ENCODE measurements at places on chromosomes 1 and 21.

GRCh38 chr21:34796518-34797200, 127.9 kb downstream of the CLIC6 start:
- DNase-seq: no peak

DNA sequence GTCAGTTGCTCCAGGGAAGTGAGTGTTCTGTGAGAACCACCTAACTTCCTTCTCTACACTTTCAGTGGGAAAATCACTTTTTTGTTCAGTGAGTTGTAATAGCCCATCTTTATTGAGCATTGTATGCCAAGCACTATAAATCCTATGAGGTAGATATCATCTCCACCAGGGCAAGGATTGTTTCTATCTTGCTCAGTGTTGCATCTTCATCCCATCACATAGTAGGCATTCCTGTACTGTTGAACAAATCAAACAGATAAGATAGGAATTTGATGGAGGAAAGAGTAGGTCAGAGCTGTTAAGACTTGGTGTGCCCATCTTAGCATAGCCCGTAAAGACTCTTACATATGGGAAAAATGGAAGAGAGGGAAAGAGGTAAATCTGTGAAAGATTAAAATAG, 2.9 kb upstream of the PIGV start:
- DNase-seq: no peak

DNA sequence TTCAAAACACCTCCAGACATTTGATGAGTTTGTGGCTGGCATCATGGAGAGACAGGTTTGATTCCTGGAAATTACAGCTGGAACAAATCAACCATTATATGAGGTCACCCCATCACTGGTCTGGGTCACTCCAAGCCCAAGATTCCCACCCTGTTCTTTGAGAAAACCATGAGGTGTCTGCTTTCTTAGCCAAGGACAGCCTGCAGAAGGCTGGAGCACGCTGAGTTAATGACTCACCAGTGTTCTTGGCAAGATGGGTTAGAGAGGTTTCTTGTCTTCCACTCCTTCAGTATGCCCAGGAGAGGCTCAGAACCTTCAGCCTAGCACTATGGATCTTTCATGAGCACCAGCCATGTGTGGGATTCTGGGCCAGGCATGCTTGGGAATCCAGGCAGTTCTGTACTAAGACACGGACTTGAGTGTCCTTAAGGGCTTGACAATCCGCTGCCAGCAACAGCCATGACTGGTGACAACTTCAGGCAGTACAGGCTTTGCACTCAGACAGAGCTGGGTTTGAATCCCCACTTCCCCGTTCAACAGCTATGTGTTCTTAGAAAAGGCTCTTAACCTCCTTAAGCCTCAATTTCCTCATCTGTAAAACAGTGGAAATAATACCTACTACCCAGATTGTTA, 43.9 kb downstream of the GRHL3 start:
- no peak for DNase-seq

- no peak for DNase-seq
These were observed 25.7 kb downstream of the SDC3 start for GRCh38 chr1:30882678-30883388.

- no peak for DNase-seq
These were observed 29.1 kb downstream of the LAMC2 start for GRCh38 chr1:183215076-183215720.

GRCh38 chr1:116678732-116679090, 11.2 kb upstream of the IGSF3 start:
- no peak for DNase-seq

GRCh38 chr1:8315573-8316475, 2.1 kb upstream of the SLC45A1 start:
- DNase-seq: no peak

DNA sequence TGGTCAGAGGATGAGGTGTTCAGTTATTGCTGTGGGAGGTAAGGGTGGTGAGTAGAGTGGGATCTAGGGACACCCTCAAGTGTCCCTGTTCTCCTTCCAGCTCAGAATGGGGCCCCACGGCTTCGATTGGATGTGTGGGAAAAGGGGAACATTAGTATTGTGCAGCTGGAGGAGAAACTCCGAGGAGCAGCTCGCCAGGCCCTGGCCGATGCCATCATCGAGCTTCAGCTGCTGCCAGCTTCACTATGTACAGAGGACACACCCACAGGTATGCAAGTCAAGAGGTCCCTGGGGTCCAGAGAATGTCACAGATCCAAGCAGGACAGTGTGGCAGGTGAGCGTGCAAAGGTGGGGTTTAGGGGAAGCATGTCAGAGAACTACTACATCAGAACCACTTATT, 13.9 kb downstream of the HYI start:
- no peak for DNase-seq

Data from activated CD4-positive, alpha-beta T cell treated with anti-CD3 and anti-CD28 coated beads, Interleukin-2, amount 50 U/mL, for 48 hours (primary cell).